Stimulated activated CD8-positive, alpha-beta memory T cell treated with anti-CD3 and anti-CD28 coated beads, Interleukin-12 subunit alpha, Interleukin-12 subunit beta, amount 100 ng/mL, for 1 hour (primary cell): ENCODE measurements at places on chromosomes 6 and 20.

DNA sequence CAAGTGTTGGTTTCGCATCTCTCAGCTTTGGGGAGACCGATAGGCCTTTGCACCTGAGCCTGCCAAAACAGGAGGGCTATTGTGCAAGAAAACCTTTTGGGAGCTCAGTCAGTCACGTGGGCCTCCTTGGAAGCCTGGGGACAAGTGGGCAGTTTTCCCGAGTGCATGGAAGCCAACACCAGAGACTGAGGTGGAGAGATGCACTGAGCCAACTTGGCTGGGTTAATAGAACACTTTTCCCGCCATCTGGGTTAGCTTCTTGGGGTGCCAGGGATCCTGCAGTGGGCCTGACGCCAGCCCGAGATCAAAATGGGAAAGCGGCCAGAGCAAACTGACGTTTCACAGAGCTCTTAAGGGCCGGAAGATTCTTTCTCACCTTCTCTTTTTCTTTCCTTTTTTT, 2.8 kb upstream of the OOEP start:
- DNase-seq = no peak

- no peak for DNase-seq
Observed at GRCh38 chr6:29886701-29887100, 55.6 kb upstream of the HLA-A start.

- DNase-seq = no peak
Observed at GRCh38 chr20:24814556-24815195, 134.4 kb upstream of the CST7 start.

GRCh38 chr20:46004889-46005473, 3.7 kb upstream of the MMP9 start:
- no peak for DNase-seq

DNA sequence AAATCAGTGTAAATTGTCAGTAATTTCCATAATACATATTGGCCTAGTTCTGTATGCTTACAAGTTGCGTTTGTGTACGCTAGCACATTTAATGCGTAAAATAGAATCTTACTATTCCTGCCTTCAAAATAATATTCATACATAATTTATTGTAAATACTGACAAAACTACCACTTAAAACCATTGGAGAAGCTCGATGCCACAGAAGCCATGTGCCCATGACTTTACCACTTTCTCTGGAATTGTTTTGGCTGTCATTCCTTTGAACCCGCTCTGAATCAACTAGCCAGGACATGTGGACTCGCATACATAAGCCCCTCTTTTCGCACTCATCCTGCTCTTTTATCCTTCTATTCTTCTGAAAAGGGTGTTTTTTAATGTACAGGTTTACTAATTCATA, 151.5 kb downstream of the TMEM242 start:
- DNase-seq = no peak

DNA sequence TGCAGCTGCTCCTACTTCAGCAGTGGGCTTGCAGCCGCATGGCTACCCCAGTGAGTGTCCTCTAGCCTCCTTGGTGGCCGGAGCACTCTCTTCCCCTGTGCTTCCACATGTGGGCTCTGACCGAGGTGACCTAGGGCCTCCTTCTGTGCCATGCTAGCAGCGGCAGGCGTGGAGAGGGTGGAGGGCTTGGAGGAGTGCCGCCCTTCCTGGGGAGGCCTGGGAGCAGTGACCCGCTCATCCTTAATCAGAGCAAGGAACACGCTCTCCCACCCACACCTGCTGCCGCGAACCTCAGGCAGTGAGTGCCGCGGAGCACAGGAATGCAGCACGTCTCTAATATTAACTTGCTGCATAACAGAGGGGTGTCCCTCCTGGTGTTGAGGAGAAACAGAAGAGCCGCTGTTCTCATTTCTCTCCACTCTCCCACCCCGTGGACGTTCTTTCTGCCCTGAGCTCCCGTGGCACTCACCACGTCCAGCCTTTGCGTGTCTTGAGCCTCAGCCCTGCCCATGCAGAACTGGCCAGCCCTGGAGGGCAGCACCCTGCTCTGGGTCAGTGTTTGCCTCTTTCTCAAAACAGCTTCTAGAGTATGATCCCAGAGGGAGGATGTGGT, 31.9 kb downstream of the DUSP22 start:
- no peak for DNase-seq

- no peak for DNase-seq
Observed at GRCh38 chr6:224350-224749, 67.9 kb upstream of the DUSP22 start.

DNA sequence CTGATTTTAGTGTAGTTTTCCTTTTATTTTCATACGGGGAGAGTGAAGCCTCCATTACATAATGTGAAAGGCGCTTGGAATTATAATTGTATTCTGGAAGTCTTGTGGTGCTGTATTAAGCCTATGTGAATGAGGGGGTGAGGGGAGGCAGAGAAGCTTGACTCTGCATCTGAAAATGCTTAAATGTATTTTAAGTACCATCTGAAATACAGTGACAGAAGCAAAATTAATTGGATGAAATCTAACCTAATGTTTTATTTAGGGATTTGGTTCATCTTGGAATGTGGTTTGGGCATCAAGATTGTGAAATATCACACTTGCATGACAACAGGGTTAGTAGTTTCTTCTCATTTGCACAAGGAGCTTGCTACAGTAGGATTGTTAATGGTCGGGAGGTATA, 41.2 kb downstream of the TMEM200A start:
- DNase-seq = no peak

DNA sequence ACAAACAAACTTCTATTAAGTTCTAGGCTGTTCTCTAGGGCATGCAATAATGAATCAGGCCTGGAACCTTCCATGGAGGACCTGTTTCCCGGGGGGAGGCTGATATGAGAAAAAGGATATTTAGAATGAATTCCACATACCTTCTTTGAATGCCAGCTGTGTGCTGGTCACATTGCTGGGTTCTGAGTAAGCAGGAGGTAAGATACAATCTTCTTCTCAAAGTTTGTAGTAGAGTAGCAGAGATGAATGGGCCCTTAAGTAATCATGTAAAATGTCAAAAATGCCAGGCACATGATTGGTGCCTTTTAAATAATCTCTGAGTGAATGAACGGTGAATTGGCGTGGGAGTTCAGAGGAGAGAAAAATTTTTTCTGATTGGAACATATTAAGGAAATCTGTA, 47.4 kb downstream of the TGM2 start:
- DNase-seq = no peak

DNA sequence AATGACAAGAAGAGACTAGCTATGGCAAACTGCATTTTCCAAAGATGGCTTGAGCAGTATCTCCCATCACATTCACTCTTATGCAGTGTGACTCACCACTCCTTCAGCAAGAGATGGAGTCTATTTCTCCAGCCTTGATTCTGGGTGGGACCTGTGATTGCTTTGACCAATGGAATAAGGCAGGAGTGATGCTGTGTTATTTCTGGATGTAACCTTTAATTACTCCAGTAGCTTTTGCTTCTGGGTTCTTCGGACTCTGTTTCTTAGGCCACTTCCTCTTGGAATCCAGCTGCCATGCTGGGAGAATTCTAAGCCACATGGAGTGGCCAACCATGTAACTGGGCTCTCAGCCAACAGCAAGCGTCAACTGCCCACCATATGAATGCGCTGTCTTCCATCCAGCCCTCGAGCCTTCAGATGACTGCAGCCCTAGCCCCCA, 50.7 kb downstream of the TGM2 start:
- DNase-seq = no peak

GRCh38 chr6:101422811-101423210, 29.3 kb downstream of the GRIK2 start:
- no peak for DNase-seq

DNA sequence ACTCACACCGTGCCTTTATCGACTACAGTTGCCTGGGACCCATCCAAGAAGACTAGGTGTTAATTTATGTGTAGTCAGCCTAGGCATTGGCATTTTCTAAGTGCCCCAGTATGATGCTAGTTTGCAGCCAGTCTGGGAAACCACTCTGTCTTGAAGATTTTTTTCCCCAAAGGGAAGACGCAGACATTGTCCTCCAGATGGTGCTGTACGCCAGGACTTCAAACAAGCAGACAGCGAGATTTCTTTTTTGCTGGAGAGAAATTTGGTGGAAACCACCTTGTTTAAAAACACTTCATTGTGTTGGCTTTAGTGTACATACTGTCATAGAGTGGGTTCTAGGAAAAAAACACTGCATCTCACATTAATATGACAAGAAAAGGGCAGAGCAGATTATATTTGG, 30.0 kb downstream of the ALDH5A1 start:
- DNase-seq = no peak

DNA sequence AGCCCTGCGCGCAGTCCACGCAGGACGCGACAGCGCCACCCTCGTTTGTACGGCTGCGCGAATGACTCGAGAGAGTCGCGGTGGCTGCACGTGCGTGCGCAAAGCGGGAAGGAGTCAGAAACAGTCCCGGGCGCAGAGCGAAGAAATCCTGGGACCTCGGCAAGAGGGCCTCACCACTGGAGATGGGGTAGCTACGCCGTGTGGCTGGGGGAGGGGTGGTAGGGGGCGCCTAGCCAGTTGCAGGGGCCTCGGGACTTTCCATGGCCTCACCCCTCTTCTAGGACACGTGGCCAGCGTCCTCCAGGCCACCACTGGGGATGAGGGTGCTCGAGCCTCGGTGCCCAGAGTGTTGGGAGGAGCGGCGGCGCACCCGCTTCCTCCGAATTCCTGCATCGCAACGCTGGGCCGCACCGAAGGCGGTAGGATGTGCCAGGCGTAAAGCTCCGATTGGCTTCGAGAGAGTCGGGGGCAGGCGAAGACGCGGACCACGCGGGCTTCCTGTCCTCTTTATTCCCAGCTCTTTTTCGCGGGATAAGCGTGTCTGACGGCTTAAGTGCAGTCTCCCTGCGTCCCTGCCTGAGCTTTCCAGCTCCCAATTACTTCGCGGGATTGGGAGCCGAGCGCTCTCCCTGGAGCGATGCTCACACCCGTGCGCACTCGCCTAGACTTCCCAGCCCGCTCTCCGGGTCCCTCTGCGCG, 38.7 kb downstream of the NCR2 start:
- DNase-seq = no peak

DNA sequence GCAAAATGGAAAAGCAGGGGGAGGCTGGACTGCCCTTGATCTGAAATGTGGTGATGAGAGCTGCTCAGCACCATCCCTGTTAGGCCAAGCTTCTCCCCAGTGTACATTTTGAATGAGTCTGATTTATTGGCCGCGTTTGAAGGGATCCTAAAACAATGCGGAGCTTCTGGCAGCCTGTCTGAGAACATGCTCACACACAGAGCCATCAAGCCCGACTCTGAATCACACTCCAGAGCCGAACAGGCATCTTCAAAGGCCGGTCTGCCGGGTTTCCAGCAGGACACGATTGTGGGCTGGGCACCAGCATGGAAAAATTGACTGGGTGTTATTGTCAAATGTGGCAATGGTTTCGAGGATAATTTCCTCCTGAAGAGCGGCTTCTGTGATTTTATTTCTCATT, 235.9 kb downstream of the TFAP2C start:
- DNase-seq = no peak

DNA sequence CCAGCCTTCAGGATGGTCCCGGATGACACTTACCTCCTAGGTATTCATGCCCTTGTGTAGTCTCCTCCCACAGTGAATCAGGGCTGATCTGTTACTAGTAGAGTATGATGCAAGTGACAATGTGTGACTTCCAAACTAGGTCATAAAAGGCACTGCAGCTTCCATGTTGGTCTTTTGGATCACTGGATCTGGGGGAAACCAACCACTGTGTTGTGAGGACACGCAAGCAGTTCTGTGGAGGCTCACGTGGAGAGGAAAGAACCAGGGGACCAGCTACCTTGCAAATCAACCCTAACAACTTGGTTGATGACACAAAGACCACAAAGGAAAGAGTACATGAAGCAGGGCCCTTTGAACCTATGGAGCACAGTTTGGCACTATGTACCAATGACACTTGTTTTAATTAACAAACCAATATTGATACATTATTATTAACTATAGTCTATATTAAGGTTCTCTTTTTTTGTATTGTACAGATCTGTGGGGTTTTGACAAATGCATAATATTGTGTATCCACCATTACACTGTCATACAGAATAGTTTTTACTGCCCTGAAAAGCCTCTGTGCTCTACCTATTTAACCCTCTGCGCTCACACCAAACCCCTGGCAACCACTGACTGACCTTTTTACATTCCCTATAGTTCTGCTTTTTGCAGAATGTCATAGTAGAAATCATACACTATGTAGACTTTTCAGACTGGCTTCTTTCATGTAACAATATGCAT, 16.3 kb upstream of the SDCBP2 start:
- no peak for DNase-seq

DNA sequence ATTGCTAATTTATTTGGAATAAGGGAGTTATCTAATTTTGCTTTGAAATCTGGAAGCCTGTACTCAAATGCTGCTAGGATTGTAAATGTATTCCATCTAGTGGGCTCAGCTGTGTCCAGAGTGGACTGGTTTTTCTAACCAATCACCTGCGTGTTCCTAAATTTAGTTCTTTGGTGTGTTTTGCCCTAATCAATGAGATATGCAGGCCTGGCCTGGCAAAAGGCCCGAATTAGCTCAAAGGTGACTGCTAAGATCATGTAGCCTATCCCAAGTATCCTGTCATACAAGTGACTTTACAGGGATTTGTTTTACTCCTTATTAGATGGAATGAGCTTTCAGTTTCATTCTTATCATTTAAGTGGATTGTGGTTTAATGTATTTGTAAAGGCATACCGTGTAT, 51.3 kb upstream of the ARMC2 start:
- DNase-seq = no peak

DNA sequence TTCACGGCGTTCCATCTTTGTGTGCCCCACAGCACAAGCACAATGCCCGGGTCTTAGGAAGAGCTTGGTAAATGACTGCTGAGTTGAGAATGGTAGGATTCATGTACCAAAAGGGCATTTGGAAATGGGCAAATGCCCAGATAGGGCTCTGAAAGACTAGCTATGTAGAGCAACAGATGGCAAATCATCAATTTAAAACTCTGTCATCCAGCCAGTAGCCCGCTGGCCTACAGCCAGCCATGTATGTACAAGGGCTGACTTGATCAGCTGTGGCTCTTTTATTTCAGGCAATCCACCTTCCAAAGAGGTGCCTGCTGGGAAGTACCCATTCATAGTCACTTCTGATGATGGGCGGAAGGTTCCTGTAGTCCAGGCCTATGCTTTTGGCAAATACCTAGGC, 35.1 kb downstream of the NT5E start:
- DNase-seq = no peak

DNA sequence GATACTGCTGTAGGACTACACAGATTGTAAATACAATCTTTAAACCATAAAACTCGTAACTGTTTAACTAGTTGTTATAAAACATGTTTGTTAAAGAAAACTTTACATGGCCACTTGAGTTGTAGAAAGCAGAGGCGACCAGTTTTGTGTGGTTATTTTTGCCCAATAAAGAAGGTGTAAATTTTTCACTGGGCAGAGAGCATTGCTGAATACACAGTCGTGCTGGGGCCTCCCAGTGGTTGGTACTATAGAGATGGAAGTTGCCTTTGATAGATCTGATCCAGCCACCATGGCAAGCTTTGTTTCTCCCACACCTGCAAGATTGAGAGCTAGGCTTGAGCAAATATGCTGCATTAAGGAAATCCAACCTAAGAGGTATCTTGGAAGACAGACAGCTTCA, 34.0 kb upstream of the YWHAB start:
- DNase-seq = no peak

GRCh38 chr6:141539617-141540016, 593.1 kb upstream of the GJE1 start:
- no peak for DNase-seq
